ENCODE measurements at places on chromosomes 6 and 20.

DNA sequence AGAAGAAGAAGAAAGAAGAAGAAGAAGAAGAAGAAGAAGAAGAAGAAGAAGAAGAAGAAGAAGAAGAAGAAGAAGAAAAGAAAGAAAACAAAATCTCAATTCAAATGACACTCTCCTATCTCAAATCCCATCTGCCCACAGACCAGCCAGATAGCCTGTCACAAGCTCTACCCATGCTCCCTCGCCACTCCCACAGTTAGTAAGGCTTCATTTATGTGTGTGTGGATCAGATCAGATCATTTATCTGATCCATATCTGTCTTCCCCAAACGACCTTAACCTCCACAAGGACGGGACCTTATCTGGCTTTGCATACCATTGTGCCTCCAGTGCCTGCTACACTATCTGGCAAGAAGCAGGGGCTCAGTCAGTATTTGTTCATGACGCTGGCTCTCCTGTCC, 81.9 kb upstream of the RREB1 start:
- no peak for DNase-seq

- DNase-seq, result no peak
These were observed at the start of gene CNR1 for GRCh38 chr6:88165844-88166492. Gene CNR1 (minus strand): TSS chr6:88166347. CDS start chr6:88145274, 21,073 bp downstream.

- peak; percentile 10 for DNase-seq
These were observed 100.0 kb downstream of the DST start for GRCh38 chr6:56542364-56543331.

GRCh38 chr20:8321001-8321400, 188.9 kb downstream of the PLCB1 start:
- no peak for DNase-seq

DNA sequence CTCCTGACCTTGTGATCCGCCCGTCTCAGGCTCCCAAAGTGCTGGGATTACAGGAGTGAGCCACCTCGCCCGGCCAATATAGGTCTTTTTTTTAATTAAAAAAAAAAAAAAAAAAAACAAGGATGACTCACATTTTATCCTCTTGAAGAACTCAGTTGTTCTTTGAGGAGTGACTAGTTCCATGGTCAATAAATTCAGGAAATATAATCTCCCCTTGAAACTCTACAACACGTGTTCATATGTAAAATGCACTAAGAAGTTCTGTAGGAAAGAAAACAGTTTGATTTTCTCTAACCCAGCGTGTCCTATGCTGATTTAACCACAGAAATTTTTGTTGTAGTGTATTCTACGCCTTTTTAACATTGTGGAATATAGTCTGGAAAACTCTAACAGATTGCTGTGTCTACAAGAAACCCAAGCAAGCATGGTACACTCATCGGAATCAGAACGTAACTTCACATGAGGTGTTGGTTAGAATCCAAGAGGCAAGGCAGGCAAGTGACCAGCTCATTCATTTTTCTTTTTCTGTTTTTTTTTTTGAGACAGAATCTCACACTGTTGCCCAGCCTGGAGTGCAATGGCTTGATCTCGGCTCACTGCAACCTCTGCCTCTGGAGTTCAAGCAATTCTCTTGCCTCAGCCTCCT, 79.0 kb upstream of the ZNF217 start:
- DNase-seq, result no peak

GRCh38 chr6:10144772-10145171, 270.1 kb downstream of the TFAP2A start:
- no peak for DNase-seq

- no peak for DNase-seq
These were observed 89.4 kb upstream of the OPRM1 start for GRCh38 chr6:153949616-153950015.

DNA sequence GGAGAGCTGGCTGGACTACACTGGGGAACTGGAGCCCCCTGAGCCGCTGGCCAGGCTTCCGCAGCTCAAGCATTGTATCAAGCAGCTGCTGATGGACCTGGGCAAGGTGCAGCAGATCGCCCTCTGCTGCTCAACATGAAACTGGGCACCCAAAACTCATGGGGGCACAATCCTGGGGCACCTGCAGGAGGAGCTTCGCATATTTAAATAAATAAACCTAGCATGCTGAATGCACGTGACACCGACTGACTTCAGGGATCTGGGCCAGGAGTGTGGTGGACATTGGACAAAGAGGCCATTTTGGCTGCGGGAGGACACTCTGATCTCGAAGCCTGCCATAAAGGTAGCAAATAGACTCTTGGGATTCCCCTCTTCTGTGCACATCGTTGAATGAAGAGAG, 6.8 kb downstream of the SCAND1 start:
- DNase-seq, result no peak

GRCh38 chr20:53493311-53493857, 100.3 kb downstream of the ZNF217 start:
- DNase-seq, result no peak

- no peak for DNase-seq
These were observed 530.3 kb downstream of the RFPL4B start for GRCh38 chr6:112877134-112878100.

Measured in stimulated activated CD8-positive, alpha-beta memory T cell treated with anti-CD3 and anti-CD28 coated beads, Interleukin-2, amount 100 ng/mL, for 1 hour (primary cell).